ENCODE measurements at places on chromosomes 1 and 21.
A peak's percentile ranks its signal among the peaks of the same experiment; 100 is the strongest.

DNA sequence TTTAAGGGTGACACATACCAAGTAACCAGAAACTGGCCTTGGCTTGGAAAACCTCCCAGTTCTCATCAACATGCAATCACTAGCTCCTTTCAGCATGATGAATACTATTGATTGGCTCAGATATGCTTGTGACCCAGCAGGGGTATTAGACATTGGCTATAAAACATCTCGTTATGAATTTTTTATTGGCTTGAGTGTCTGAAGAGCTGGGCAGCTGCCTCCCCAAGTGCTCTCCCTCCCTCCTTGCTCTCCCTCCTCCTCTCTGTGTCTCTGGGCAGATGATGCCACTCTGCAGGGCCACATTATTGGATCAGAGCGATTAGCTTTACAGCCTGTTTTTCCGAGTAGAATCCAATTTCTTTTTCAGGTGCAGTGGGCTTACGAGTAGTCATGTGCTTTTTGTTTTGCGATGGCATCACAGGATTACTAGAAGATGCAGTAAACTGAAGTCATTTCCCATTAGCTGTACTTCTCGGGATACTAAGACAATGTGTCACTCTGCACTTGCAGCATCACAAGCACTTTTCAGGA, 79.3 kb upstream of the ATF3 start:
- peak; percentile 20 for DNase-seq

- no peak for DNase-seq
These were observed 120.9 kb downstream of the USP25 start for GRCh38 chr21:15850645-15851044.

GRCh38 chr1:27234049-27234882, at the start of gene WDTC1:
TSS of gene WDTC1 (plus strand) at chr1:27234632. CDS start at chr1:27261055, 26,423 bp downstream.
- DNase-seq = peak; percentile 92

GRCh38 chr1:204740354-204740753, 54.8 kb upstream of the LRRN2 start:
- no peak for DNase-seq

- no peak for DNase-seq
These were observed 68.9 kb downstream of the LRRN2 start for GRCh38 chr1:204616641-204617040.

- DNase-seq = no peak
These were observed 20.5 kb upstream of the TRABD2B start for GRCh38 chr1:48017716-48018115.

DNA sequence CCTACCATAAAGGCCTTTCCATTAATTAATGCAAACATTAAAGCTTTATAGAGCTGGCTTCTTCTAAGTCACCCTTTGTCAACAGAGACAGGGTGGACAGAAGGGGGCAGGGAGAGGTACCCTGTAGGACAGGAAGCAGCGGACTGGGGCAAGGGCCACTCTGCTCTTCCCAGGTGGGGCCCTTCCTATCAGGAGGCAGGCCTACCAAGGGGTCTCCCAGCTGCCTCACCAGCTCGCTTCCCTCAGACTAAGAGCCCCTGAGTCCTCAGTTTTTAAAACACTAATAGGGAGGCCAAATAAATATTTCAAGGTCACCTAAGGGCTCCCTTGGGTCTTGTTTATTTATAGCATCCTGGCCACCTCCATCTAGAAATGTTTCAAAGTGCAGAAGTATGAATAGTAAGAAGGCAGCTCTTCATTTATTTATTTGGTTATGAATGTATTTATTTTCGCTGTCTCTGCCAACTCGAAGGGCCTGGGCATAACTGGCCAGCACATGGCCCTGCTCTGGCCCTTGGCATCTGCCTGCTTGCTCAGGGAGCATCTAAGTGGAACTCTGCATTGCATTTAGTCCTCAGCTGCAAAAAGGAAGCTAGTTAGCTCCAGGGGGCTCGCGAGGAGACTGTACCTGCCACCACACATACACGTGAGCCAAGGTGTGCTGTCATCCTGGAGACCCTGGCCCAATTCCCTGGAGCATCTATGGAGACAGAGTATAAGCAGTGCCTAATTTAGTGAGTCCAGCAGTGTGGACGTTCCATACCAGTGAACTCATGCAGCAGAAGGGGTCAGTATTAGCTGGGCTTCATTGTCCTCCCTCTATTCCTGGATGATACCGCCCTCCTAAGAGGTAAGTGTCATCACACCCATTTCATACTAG, 395.1 kb upstream of the VAMP3 start:
- no peak for DNase-seq

GRCh38 chr1:171421413-171422020, 63.8 kb upstream of the PRRC2C start:
- DNase-seq = no peak

GRCh38 chr1:53583868-53584776, 124.9 kb downstream of the DMRTB1 start:
- DNase-seq = no peak

DNA sequence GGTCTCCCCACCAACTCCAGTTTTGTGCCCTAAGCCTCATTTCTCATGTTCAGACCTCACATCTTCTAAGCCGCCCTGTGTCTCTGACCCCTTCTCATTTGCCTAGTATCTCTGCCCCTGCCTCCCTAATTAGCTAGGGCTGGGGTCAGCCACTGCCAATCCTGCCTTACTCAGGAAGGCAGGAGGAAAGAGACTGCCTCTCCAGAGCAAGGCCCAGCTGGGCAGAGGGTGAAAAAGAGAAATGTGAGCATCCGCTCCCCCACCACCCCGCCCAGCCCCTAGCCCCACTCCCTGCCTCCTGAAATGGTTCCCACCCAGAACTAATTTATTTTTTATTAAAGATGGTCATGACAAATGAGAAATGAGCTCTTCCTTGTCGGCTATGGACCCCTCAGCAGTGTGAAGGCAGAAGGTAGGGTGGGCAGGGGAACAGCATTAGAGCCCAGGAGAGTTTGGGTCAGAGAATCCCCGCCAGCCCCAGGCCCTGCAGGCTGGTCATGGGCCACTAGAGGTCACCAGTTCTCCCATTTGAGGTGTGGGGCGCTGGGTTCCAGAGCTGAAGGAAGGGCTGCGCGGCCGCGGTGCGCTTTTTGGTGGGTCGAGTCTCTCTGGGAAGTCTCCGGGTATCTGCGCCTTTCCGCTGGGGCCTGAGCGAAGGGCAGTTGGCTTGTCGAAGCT, 11.5 kb downstream of the ADAMTSL4 start:
- DNase-seq = no peak

DNA sequence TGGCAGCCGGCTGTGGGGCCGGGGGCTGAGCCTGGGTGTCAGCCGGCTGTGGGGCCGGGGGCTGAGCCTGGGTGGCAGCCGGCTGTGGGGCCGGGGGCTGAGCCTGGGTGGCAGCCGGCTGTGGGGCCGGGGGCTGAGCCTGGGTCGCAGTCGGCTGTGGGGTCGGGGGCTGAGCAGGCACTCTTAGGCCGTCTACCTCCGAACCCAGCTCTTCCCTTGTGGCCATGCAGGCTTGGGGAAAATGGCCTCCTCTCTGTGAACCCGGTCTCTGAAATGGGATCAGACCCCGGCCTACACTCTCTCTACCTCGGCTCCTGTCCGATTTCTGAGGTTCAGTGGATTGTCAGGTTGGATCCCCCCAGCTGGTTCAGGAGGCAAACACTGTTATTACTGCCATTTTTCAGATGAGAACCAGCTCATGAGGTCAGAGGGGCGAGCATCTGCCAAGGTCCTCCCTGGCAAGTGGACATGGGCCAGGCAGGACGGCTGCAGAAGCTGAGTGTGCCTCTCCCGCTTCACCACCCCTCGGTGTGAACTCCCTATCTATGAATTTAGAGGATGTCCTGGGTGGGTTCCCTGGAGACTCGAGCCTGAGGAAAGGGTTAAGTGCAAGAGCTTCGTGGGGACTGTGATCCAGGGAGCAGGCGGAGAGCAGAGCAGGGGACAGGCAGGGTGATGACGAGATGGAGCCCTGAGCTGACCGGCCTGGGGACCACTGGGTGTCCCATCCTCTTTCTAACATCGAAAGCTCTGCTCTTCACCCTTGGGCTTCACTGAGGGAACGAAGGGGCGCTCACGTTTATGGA, 10.9 kb upstream of the COL18A1 start:
- no peak for DNase-seq

DNA sequence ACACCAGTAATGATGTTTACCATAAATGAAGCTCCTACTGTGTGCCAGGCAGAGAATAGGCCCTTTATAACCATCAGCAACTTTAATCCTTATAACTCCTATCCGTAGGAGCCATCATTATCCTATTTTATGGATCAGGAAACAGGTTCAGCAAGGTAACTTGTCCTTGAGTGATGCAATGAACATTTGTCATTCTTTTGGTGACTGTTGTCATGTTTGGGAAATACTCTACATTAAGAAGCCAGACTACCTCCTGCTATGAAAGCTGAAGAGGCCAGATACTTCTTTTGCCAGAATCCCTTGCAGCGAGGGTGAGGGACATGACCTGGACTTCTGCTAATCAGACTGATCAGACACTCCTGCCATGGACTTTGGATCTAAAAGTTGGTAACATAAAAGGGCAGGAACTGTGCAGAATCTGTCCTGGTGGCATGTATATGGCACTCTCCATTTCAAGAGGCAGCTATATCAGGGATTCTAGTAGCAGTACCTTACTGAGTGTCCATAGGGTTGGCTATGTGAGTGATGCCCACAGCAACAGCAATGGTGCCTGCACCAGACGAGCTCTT, 33.1 kb upstream of the SRRM1 start:
- no peak for DNase-seq

DNA sequence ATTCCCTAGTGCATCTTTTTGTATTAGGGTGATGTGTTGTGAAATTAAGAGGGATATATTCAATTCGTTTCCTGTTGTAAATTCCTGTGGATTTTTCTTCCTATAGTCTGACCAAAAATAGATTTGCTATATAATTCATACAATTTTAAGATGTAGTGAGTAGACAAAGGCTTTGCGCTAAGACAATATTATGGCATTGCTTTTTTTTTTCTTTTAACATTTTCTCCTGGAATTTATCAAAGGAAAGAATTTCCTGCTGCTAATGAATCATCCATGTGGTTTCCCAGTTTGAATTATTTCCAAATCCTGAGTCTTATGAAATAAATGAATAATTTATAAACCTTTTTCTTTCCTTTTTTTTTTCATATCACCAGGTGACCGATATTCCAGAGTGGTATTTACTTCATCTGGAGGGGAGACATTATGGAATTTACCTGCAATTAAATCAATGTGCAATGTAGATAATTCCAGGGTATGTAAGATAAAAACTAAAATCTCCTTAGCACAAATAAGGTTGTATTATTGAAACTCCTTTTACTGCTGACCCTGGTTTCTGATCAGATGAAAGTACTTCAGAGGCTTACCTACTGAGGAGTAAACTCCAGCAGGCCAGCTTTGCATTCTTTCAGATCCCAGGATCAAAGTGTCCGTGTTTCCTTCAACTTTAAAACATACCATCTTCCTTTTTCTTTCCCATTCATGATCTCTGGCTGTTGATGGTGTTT, 148.4 kb downstream of the TLR5 start:
- DNase-seq = peak; percentile 62

DNA sequence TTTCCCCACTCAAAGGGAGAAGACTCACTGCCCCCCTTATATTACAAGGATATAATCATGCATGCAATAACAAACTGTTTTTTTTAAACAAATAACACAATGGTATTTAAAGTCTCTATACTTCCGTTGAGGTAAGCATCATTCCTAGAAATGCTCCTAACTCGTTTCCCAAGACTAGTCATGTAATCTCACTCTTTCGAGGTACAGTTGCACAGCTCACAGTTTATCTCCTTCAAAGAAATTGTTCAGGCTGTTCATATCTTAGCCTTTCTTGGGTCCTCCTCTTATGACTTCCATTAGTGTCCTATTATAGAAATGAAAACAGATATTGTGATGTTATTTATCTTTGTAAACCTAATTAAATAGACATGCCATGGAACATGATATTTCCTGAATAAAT, 705.0 kb downstream of the KCNT2 start:
- no peak for DNase-seq

- DNase-seq = peak; percentile 72
These were observed 367.3 kb downstream of the SMYD3 start for GRCh38 chr1:246139745-246140182.

DNA sequence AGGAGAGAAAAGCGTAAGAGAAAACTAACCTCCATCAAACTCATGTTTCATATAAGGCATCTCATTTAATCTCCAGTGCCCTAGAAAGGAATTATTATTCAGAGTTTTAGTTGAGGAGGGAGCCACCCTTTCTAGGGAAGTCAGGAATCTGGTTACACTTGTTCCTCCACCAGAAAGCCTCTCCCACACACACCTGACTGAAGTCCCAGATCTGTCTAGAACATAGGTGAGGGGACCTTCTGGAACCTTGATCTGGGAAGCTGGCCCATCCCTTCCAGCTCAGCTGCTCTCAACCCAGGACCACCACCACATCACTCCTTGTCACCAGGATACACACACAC, 1.9 kb upstream of the DENND2D start:
- no peak for DNase-seq

DNA sequence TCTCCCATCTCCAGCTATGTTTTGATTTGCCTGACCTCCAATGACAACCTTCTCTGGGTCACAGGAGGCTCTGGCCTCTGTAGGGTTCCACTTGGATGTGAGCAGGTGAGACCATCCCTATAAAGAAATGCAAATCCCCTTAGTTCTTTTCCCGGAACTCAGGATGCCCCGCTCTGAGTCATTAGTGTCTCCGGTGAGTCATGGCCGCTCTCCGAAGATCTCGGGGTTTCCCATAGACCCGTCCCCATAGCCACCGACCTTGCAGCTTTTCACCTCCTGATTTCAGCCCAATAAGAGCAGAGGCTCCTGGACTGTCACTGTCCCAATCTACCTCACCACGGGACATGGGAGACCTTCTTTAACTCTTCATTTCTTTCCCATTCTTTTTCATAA, 98.2 kb downstream of the PGBD5 start:
- DNase-seq = no peak

All from fibroblast of skin of left biceps (primary cell).